ENCODE measurements at places on chromosomes 2 and 18.

- no peak for DNase-seq
Observed at GRCh38 chr2:144854596-144854995, 334.7 kb upstream of the ZEB2 start.

- DNase-seq = peak; percentile 48
Observed at GRCh38 chr2:144181001-144181400, 338.9 kb downstream of the ZEB2 start.

- no peak for DNase-seq
Observed at GRCh38 chr18:33560686-33561370, 17.2 kb upstream of the ASXL3 start.

DNA sequence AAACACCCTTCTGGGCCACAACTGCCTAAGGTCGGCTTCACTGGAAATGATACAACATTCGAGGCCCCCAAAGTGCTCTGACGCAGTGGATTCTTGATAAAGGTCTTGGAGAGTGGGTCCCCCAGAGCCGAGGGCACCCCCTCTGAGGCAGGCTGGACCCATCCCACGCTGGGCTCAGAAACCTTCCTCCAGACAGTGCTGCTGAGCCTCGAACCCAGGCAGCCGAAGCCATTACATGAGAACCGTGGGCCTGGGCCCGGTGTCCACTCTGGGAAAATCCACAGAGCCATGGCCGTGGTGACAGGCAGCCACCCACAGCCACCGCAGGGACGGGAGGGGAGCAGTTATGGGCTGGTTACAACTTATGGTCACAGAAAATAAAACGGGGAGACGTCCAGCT lies 81.4 kb upstream of the ID2 start:
- DNase-seq = no peak

GRCh38 chr2:42984081-42984480 lies 191.7 kb upstream of the HAAO start:
- DNase-seq = no peak

DNA sequence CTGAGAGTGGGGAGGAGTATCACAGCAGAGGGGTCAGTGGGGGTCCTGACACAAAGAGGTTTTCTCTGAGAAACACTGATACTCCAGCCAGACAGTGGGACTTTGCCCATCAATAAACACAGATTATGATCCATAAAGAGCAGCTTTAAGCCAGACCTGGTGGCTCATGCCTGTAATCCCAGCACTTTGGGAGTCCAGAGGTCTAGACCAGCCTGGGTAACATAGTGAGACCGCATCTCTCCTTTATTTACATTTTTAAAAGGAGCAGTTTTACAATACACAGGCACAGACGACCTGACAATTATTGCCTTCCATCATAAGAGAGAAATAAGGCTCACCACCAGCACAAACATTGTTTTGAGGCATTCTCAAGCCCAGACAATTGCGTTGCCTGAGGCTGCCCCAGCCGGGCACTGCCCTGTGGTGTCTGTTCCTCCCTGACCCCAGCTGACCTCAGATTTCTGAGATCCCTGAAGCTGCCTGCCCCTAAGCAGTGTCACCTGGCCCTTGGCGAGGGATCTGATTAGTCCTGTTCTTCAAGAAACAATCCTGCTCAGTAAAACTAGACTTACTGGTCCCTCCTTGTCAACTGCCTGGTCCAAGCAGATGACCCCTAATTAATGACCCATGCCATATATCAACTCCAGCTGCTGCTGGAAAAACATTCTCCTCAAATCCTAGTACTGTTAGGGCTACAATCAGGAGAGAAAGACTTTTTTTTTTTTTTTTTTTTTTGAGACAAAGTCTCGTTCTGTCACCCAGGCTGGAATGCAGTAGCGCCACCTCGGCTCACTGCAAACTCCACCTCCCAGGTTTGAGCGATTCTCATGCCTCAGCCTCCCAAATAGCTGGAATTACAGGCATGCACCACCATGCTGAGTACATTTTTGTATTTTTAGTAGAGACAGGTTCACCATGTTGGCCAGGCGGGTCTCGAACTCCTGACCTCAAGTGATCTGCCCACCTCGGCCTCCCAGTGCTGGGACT lies 59.4 kb upstream of the SOS1 start:
- no peak for DNase-seq

DNA sequence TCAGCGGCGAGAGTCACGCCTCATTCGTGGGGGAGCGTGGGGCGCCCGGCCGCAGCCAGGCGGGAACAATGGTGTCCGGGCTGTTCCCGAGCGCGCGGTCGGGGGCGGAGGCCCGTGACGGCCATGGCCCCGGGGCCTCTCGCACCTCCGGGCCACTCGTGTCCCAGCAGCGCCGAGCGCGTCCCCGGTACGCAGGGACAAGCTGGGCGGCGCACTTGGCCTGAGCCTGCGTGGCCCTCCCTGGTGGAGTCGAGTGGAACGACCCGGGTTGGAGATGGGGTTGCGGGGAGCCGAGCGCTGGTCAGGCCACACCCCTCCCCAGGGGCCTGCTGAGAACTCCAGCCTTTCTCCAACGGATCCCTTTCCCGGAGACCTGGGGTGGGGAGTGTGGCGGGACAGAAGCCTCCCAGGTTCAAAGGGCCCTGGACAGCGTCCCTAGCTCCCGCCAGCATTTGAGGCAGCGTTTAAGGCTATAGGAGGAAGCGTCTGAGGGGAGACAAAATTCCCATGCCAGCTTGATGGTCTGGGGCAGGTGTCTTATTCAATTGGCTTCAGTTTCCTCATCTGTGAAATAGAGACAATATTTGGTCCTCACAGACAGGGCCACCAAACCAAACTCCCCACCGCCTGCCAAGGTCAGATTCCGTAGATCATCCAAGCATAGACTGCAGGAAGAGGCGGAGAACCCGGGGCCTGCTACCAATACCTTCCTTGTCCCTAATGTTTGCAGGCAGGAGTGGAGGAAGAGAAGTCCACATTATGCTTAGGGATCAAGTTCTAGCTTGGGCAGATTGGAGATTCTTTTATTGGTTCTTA lies 553 bp downstream of the CNDP2 start:
- DNase-seq = no peak

GRCh38 chr18:67151366-67151765 lies 365.2 kb downstream of the DSEL start:
- DNase-seq = no peak

DNA sequence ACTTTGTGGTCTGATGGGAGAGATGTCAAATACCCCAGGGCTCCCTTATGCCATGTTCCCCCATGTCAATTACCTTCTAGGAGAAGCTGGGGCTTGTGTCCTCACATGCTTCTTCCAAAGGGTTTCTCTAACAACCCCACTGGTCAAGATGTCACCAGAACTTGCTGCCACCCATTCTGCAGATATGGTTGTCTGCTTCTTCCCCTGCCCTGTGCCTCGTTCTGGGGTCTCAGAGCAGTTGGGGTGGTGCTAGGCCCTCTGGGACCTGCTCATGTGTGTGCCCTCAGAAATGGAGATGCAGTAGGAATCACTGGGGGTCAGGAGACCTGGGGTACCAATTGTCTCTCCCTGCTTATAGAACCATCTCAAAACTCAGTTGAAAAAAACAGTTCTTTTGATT lies 268.6 kb downstream of the MYCN start:
- DNase-seq = no peak

DNA sequence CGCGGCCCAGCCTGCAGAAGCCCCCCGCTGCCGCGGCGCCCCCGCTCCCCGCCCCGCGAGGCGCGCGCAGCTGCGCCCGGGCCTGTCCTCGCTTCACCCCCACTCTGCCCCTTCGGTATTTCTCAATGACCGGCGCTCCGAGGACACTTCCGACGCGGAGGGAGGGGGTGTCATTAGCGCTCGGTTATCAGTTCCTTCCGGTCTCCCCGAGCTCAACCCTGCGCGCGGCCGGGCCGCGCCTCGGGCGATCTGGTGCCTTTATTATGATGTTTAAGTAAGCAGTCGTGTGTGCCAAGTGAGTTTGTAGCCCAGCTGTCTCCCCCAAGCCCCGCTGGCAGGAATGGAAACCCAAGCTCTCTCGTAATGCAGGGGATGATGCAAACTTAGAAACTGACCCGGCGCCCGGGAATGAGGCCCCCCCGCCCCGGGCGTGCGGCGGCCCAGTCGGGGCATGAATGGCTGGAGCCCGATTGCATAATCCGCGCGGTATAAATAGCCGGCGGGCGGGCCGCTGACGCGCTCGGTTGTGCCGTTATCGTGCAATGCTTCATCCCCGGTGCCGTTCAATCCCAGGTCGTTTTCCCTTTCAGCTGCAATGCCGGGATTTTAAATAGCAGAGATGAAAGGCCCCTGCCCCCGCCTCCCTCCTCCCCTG lies 3.9 kb upstream of the SPRED2 start:
- peak; percentile 89 for DNase-seq

GRCh38 chr18:60044290-60045006 lies 144.7 kb downstream of the PMAIP1 start:
- DNase-seq = peak; percentile 89

GRCh38 chr2:28062867-28063266 lies 172.3 kb downstream of the BABAM2 start:
- DNase-seq = no peak

DNA sequence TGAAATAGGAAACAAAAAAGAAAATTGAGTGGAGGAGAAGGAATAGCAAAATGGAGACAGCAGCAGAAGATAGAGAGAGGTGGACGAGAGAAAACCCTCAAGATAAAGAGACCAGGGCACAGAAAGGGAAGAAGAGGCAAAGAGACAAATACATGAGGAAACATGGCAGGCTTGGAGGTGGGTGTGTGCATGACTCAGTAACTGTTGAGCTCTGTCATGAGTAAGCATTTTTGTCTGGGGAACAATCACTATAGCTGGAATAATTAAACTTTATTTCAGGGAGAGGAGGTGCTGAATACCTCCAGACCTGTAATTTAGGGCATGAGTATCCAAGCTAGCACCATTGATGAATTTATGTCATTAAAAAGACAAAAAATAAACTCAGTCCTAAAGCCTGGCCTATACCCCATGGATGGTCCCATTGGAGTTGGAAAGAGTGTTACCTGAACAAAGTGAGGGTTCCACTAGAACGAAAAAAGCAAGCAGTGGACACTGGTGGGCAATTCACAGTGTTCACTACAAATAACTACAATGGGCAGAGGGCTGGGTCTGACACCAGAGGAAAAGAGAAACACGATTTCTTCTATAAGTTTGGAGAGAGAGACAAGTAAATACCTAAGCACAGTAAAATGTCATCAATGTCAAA lies 145.5 kb downstream of the ADCYAP1 start:
- DNase-seq = no peak

DNA sequence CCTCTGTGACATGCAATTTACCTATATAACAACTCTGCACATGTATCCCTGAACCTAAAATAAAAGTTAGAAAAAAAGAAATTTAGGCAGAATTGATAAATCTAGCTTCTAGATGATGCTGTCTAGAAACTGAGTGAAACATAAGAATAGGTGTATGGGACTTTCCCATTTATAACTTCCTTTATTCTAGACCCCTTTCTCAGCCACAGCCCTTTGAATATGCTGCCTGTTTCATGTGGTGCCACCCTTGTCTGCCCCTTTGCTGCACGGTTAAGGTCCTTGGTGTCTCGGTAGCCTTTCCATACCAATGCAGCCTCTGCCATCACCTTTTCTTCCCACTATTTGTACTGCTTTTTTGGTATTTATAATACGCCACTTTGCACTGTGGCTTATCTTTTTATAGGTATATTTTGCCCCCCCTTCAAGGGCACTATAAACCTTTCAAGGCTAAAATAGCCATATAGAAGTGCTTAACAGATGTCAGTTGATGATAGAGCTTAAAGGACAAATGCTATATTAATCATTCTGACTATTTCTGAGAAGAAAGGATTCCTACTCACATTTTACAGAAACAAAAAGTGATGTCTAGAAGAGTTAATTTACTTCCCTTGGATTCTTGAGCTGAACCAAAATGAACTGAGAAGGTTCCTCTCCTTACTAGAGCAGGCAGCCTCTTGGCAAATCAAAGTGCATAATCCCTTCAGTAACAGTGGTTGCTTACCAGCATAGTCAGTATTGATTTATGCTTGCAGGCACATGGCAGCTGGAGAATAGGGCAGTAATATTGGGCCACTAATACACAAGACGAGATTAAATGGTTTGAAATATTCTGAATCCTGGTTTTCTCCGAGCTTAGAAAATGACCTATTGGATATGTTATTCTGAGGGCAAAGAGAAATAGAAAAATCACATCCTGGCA lies 88.1 kb upstream of the CYP26B1 start:
- DNase-seq = no peak

DNA sequence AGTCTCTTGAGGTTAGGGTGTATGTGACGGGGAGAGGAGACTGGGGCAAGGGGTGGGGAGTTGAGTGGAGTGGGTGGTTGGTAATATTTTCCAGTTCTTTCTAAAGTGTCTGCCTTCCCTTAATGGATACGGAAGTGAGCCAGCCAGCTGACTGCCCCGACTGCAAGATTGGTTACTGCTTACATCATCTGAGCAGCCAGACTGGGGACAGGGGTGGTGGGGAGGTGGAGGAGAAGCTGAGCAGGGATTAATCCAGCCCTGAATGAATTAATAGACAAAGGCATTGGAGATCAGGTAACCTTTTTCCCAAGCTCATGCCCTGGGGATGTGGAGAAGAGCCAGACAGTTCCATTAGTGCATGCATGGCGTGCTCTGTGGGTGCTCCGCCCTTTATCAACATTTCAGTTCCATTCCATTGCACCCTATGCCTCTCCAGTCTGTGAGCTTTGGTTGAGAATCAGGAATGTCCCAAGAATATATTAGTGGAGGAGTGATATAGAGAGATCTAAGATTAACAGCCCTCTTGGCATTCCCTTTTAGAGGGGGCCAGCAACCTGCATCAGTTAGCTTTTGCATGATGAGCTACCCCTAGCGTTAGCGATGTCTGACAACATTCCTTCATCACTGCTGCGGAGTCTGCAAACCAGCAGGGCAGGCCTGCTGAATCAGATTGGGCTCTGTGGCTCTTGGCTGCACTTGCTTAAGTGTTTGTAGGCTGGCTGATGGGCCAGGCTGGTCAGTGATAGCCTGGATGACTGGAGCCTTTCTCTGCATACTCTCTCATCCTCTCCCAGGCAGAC lies 67.4 kb downstream of the TNP1 start:
- peak; percentile 34 for DNase-seq

- DNase-seq = no peak
Observed at GRCh38 chr18:59140302-59140885, 710 bp downstream of the SEC11C start.

GRCh38 chr18:45363196-45363595 lies 252.1 kb upstream of the SLC14A2 start:
- DNase-seq = no peak

GRCh38 chr2:29017716-29018435 lies 36.8 kb downstream of the TOGARAM2 start:
- DNase-seq = no peak

GRCh38 chr18:50674307-50674980 lies 114.6 kb downstream of the MAPK4 start:
- DNase-seq = no peak

GRCh38 chr2:51013933-51014526 lies 17.9 kb downstream of the NRXN1 start:
- DNase-seq = no peak

- DNase-seq = no peak
Observed at GRCh38 chr2:16249246-16250055, 309.1 kb downstream of the MYCN start.

- DNase-seq = no peak
Observed at GRCh38 chr2:232966122-232966521, 46.9 kb downstream of the NGEF start.

- no peak for DNase-seq
Observed at GRCh38 chr2:2755990-2756389, 424.9 kb upstream of the MYT1L start.

- DNase-seq = no peak
Observed at GRCh38 chr2:7270011-7270431, 352.8 kb downstream of the RNF144A start.
